ENCODE measurements at places on chromosomes 4 and X. TPM values are rescaled to one million over a fixed set of nuclear protein-coding genes. Genes with fewer than 3 reads are reported as not detected.

DNA sequence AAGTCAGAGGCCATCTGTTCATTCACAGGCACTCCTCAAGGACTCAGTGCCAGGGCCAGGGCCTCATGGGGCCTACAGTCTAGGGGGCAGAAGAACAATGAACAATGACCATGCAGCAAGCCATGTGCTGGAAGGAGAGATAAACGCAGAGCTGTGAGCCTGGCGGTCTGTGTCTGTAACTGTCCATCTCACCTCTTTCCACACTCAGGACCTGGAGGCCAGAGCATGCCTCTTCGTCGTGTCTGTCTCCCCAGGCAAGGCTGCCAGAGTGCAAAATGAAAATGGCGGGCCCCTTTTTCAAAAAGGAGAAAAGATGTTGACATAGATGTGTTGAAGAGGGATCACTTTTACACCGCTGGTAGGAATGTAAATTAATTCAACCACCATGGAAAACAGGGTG, 78.5 kb downstream of the MSX1 start:
- peaks cover 2% of the 10 kb centered on the region for H3K27me3 ChIP-seq
- no peaks in the 10 kb centered on the region for H3K36me3 ChIP-seq
- no peak for DNase-seq
- H3K27ac ChIP-seq, result no peak overlapping the region
- H3K4me3 ChIP-seq, result no peak overlapping the region
- H3K4me1 ChIP-seq, result no peaks in the 10 kb centered on the region

The LRAT gene
- not detected for total RNA-seq

DNA sequence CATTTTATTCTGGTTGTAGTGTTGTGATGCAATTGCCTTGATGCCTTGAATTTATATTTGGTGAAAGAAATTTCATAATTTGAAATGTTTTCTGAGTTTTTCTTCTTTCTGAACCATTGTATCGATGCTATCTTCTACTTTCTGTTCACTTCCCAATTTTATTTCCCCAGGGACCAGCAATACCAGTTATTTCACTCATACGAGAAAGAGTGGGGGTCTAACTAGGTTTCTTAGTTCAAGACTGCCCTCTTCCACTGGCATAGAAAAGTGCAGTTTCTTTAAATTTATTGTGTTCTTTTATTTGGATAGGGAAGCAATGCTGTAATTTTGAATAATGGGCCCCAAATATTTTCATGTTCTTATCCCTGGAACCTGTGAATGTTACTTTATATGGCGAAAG, 544.0 kb upstream of the ADGRL3 start:
- no peak for DNase-seq
- no peaks in the 10 kb centered on the region for H3K27me3 ChIP-seq
- no peaks in the 10 kb centered on the region for H3K4me1 ChIP-seq
- no peak overlapping the region for H3K27ac ChIP-seq
- no peaks in the 10 kb centered on the region for H3K36me3 ChIP-seq

The DCHS2 gene
- not detected for total RNA-seq

DNA sequence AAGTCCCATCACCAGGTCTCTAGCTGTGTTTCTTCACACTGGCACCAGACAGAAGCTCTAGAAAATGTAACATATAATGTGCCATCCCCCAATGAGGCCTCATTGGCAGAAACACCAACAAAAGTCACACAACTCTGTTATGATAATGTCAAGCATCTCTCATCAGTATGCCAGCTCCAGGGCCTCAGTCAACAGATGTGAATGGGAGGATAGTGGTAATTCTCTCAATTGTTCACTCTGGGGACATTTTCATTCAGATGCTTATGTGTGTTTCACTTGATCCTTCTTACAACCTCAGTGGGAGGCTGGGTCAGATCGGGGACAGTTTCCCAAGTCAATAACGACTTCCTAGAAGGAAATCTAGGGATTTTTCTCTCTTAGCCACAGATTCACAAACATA, 57.5 kb upstream of the SCOC start:
- H3K27ac ChIP-seq, result no peak overlapping the region
- no peaks in the 10 kb centered on the region for H3K36me3 ChIP-seq
- no peaks in the 10 kb centered on the region for H3K4me1 ChIP-seq
- no peaks in the 10 kb centered on the region for H3K27me3 ChIP-seq
- H3K4me3 ChIP-seq, result no peak overlapping the region

The SNCA gene
- total RNA-seq, result 6.0 TPM

The MAGEA2B gene
- not detected for total RNA-seq

The NUDT10 gene
- total RNA-seq, result not detected

The DNAAF6 gene
- not detected for total RNA-seq

The UCP1 gene
- total RNA-seq, result not detected

The NAP1L2 gene
- total RNA-seq, result 1.8 TPM

GRCh38 chr4:118801895-118802575, 33.9 kb downstream of the SEC24D start:
- H3K27me3 ChIP-seq, result no peaks in the 10 kb centered on the region
- H3K4me1 ChIP-seq, result no peaks in the 10 kb centered on the region
- DNase-seq, result no peak
- no peak overlapping the region for H3K27ac ChIP-seq
- no peak overlapping the region for H3K4me3 ChIP-seq

The AMBN gene
- total RNA-seq, result not detected

DNA sequence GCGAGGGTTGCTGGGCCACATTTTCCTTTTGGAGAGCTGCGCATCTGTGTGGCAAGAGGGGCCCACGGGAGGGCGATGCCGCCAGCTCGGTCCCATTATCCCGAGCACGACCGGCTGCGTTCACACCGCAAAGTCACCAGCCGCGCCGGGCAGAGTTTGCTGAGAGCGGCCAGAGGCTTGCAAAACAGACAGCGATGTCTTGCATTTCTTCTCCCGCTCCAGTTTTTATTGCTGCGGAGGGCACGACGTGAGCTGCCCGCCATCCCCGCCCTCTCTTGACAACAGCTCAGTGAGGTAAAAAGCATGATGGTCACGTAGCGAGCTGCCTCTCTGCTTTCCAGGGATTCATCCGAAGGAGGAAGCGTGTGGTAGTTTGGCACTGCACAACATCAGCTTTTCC, 102.1 kb upstream of the TENM3 start:
- H3K27ac ChIP-seq, result no peak overlapping the region
- H3K27me3 ChIP-seq, result peaks cover 4% of the 10 kb centered on the region
- no peak overlapping the region for H3K4me3 ChIP-seq
- no peak for DNase-seq
- H3K36me3 ChIP-seq, result no peaks in the 10 kb centered on the region

DNA sequence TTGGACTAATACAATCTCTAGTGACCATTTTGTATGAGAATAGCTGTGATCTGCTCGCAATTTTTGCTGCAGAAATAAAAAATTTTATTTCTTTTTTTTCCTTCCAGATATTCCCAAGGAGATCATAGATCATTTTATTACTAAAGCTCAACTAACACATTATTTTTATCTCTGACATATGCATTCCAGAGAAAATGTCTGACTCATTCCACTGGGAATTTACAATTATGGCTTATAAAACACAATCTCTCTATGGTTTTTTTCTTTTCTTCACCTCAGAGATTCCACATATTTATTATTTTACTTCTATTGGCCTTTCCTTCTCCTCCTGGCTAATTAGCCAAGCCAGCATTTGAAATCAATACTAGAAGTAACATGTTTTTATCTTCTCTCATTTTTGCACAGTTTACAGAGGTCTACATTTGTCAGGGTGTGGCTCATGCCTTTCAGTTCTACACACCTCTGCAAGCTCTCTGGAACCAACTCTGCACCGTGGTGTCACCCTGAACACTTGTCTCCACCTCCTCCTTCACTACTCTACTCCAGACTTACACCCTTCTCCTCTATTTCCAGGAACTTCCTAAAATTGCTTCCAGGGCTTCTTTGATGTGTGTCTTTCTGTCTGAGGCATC, 59.8 kb upstream of the GPM6A start:
- no peaks in the 10 kb centered on the region for H3K36me3 ChIP-seq
- H3K27me3 ChIP-seq, result no peaks in the 10 kb centered on the region
- H3K4me3 ChIP-seq, result no peak overlapping the region
- DNase-seq, result no peak
- H3K4me1 ChIP-seq, result no peaks in the 10 kb centered on the region

DNA sequence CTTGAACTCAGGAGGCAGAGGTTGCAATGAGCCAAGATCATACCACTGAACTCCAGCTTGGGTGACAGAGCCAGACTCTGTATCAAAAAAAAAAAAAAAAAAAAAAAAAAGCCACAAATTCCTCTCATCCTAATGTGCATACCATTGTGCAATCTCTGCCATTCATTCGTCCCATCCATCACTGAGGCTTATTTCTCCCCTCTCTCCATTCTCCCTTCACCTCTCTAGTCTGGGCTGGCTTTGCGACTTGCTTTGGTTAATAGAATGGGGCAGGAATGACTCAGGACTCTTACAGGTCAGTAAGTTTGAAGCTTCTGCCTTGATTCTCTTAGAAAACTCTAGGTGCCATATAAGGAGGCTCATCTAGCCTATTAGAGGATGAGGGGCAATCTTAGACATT, 60.3 kb upstream of the DDX3X start:
- no peak for DNase-seq
- no peaks in the 10 kb centered on the region for H3K36me3 ChIP-seq
- H3K4me3 ChIP-seq, result no peak overlapping the region
- H3K27me3 ChIP-seq, result no peaks in the 10 kb centered on the region

DNA sequence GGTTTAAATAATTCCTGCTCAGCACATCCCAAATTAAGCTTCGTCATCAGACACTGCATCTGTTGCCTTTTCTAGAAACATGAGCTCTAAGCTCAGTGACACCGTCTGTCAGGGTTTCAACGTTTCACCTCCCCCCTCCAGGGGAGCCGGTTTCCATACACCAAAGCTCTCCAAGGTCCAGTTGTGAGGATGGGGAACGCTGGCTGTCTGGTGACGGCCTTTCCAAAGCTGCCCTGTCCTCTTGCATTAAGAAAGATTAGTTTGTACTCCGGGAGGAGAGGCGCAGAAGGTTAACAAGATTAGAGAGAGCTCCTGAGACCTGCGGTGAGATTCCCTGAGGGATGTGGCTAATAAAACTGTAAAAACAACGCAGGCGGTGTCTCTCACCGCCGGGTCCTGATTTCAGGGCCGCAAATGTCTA, 43.2 kb downstream of the ASMT start:
- H3K36me3 ChIP-seq, result no peaks in the 10 kb centered on the region
- H3K27me3 ChIP-seq, result no peaks in the 10 kb centered on the region

- H3K4me1 ChIP-seq, result no peaks in the 10 kb centered on the region
- DNase-seq, result no peak
- H3K27me3 ChIP-seq, result no peaks in the 10 kb centered on the region
- no peak overlapping the region for H3K27ac ChIP-seq
Measured at GRCh38 chrX:78650906-78651437, 8.2 kb downstream of the RTL3 start.

DNA sequence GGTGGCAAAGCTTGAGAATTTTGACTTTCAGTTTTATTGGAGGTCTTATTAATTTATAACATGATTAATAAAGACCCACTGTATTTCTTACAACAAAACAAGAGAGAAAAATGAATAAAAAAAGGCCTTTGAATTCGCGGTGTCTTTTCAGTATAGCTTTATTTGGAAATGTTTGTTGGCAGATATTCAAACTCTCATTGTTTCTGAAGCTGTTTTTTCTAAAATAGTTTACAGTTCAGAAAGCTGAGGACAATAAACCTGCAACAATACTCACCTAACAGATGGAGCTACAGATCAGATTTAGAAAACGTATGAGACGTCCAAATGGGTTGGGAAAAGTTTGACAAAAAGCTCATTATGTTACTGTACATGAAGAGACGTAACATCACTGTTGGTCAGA, 2.4 kb upstream of the SPARCL1 start:
- no peak overlapping the region for H3K4me3 ChIP-seq
- no peaks in the 10 kb centered on the region for H3K36me3 ChIP-seq
- no peak overlapping the region for H3K27ac ChIP-seq
- H3K27me3 ChIP-seq, result no peaks in the 10 kb centered on the region
- H3K4me1 ChIP-seq, result no peaks in the 10 kb centered on the region
- no peak for DNase-seq

DNA sequence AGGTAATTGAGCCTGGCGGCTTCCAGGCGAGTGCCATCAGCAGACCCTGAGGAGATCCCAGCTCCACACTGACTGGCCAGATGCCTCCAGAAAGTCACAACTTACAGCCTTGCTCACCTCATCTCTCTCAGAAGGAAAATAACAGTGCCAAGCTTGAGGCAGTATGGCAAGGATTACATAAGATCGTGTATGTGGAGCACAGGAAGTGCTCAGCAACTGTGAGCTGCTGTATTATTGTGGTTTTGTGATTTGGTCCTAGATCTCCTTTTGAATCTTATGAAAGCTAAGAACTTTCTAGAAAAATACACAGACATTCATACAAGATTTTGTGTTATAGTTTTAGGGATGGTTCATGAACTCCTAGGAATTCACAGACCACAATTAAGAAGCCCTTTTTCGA, 14.0 kb downstream of the RASL11B start:
- no peaks in the 10 kb centered on the region for H3K4me1 ChIP-seq
- H3K27ac ChIP-seq, result no peak overlapping the region
- no peak overlapping the region for H3K4me3 ChIP-seq

The PABPC1L2A gene
- total RNA-seq, result not detected

Measured in Panc1 (cell line).